Colonic mucosa (tissue), 4 donors: ENCODE measurements at places on chromosomes 4 and X. TPM values are rescaled to one million over a fixed set of nuclear protein-coding genes. Genes with fewer than 3 reads are reported as not detected.

INPP4B gene
- total RNA-seq, result 14.1 TPM

MAGEC3 gene
- total RNA-seq, result not detected

CHRDL1 gene
- 18.3 TPM for total RNA-seq

DNA sequence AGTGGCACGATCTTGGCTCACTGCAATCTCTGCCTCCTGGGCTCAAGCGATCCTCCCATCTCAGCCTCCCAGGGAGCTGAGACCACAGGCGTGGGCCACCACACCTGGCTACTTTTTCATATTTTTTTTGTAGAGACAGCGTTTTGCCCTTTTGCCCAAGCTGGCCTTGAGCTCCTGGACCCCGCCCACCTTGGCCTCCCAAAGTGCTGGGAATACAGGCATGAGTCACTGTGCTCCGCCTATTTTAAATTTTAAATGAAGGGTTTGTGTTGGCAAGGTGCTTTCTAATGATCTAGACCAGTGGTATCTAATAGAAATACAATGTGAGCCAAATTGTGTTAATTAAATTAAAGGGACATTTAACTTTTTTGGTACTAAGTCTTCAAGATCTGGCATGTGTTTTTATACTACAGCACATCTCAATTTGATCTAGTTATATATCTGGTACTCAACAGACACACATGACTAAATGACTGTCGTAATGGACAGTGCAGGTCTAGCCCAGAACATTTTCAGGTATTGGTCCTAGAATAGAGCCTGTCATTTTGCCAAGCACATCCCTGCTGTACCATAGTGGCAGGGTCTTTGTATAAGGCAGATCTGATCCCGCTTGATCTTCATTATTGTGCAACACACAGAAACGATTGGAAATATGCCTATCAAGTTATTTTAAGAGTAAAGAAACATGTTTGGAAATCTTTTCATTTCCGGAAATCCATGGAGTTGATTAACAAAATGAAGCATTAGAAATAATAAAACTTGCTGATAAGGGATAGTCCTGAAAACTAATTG lies 7.3 kb downstream of the PGK1 start:
- peaks cover 11% of the 10 kb centered on the region for H3K36me3 ChIP-seq
- no peaks in the 10 kb centered on the region for H3K27me3 ChIP-seq
- H3K27ac ChIP-seq, result no peak overlapping the region
- peak; percentile 40 for DNase-seq

FRG2 gene
- not detected for total RNA-seq

GAGE2A gene
- not detected for total RNA-seq

- H3K36me3 ChIP-seq, result no peaks in the 10 kb centered on the region
- no peak overlapping the region for H3K27ac ChIP-seq
- H3K4me3 ChIP-seq, result no peak overlapping the region
- no peak for DNase-seq
These were observed 1682.7 kb upstream of the AGA start for GRCh38 chr4:179124957-179125356.
